IPS-NIHi11 (cell line): ENCODE measurements at places on chromosomes 3 and 15.

GRCh38 chr3:139629033-139629432 lies 48.7 kb downstream of the NMNAT3 start:
- peak; percentile 69 for DNase-seq

DNA sequence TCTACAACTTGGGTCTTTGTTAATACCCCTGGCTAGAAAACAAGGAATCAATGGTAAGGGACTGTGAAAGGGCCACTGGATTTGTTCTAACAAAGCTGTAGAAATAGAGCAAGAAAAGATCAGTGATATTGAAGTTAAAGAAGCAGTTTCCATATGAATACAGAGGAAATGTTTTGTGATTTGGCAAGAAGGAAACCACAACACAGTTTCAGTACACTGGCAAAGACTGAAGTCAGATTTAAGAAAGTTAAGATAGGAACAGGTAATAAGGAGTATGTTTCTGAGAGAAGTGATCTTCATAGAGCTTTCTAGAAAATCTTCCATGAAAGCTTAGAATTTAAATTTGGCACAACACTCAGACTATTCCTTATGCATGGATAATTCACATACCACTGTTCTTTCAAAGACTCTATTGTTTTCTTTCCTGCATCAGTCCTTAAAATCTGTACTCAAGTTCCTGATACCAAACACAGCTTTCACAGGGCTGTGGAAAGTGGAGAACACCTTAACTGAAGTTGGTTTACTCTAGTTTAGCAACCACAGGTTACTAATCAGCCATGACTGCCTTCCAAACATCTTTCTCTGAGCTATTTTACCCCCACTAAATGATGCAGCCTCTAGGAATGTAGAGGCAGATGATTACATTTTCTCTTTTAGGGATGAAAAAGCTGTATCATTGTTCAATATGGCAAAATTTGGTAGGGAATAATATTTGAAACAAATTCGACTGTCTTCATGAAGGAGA lies 32.4 kb upstream of the ALCAM start:
- no peak for DNase-seq

- no peak for DNase-seq
Observed at GRCh38 chr3:186152889-186153292, 44.0 kb upstream of the ETV5 start.

GRCh38 chr3:141681390-141681780 lies 56.7 kb upstream of the RNF7 start:
- DNase-seq: no peak

GRCh38 chr3:133820889-133821675 lies 15.5 kb downstream of the SRPRB start:
- no peak for DNase-seq

GRCh38 chr15:99315636-99316035 lies 64.4 kb downstream of the LRRC28 start:
- DNase-seq: no peak

DNA sequence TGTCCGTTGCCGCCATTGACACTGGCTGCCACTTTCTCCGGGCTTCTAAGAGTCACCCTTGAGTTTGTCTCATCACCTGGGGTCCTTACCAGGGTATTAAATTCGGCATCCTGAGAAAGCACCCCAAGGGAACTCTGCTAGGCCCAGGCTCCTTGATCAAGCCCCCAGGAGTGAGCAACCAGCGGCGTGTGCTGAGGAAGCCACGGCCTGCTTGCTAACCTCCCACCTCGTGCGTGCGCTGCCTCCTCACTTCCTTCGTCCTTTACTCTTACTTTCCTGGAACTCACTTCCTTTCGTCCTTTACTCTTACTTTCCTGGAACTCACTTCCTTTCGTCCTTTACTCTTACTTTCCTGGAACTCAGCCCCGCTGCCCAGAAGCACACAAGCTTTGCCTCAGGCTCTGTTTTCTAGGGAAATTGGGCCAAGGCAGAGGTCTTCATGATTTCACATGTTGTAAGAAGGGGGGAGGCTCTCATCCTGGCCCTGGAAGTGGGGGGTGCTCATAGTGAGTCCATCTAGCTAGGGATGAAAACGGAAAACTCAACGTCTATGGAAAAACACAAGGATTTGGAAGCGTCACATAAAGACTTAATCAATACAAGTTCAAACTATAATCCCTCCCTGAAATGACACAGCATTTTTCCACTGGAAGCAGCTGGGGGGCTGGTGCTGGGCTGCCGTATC lies 36.7 kb upstream of the BDH1 start:
- no peak for DNase-seq

GRCh38 chr3:132841621-132842020 lies 119.4 kb upstream of the NPHP3 start:
- no peak for DNase-seq
